ENCODE measurements at places on chromosomes 12 and 14.

GRCh38 chr12:46549527-46550265, 177.1 kb upstream of the SLC38A2 start:
- no peak for DNase-seq

DNA sequence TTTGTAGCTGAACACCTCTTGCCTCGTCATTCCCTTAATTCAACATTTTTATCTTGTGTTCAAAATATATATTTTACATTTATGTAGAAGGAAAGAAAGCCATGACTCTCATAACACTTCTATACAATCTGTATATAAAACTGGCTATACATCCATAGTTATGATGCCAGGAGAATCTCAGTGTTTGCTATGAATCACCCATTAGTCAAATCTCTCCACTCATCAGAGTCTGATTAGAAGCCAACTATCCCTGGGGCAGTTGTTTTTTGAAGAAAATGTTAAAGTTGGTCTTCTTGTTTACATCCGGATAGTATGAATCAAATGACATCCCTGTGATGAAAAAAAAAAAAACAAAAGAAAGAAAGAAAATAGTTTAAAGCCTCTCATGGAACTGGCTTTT, 503.9 kb downstream of the NELL2 start:
- no peak for DNase-seq

- DNase-seq, result no peak
Measured at GRCh38 chr12:11657511-11657910, 8.0 kb downstream of the ETV6 start.

GRCh38 chr14:47710581-47710980, 35.2 kb upstream of the MDGA2 start:
- no peak for DNase-seq

GRCh38 chr12:11661491-11662089, 12.1 kb downstream of the ETV6 start:
- DNase-seq, result no peak

DNA sequence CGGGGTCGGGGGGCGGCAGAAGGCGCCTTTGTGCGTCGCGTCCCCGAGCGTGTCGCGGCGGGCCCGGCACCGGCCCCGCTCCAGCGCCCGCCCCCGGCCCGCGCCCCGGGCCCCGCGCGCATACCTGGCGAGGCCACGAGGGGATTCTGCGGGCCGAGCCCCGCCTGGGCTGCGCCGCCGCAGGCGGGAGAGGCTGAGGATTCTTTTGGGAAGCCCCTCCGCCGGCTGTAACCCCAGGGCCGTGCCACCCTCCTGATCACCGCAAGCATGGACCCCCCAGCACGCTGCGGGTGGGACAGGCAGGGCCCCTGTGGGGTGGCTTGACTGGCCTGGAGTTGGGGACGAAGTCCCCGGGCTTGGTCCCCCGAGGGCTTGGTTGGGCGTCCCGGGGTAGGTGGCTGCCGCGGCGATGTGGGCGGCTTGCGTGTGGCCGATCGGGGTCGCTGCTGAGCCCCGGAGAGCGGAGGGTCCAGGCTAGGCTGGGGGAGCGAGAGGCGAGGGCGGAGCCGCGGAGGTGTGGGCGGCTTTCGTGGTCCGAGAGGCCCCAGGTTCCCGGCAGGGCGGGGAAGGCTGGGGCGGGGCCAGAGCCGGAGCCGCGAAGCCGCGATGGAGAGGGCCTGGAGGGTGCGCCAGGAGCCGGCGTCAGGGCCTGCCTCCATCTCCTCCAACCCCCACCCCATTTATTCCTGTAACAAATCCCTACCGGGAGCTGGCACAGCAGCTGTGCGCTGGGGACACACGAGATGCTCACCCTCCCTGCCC, 28.4 kb upstream of the GPR132 start:
- no peak for DNase-seq

GRCh38 chr14:31568671-31569070, 7.5 kb downstream of the NUBPL start:
- no peak for DNase-seq

DNA sequence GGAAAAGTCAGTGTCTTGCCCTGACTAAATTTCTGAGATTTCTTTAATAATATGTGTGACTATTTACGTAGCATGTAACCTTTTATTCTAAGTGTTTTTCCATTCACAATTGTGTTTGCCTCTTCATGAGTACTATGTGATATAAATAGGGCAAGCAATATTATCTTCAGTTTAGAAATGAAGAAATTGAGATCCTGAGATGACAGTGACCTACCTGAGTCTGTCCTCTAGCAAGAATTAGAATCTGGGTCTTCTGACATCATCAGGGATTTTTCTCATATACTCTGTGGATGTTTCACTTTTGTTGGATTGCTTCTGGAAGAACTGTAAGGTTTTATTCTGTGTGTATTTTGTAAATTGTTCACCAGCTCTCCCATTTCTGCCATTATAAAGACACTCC, 35.0 kb downstream of the TMTC2 start:
- DNase-seq, result no peak

DNA sequence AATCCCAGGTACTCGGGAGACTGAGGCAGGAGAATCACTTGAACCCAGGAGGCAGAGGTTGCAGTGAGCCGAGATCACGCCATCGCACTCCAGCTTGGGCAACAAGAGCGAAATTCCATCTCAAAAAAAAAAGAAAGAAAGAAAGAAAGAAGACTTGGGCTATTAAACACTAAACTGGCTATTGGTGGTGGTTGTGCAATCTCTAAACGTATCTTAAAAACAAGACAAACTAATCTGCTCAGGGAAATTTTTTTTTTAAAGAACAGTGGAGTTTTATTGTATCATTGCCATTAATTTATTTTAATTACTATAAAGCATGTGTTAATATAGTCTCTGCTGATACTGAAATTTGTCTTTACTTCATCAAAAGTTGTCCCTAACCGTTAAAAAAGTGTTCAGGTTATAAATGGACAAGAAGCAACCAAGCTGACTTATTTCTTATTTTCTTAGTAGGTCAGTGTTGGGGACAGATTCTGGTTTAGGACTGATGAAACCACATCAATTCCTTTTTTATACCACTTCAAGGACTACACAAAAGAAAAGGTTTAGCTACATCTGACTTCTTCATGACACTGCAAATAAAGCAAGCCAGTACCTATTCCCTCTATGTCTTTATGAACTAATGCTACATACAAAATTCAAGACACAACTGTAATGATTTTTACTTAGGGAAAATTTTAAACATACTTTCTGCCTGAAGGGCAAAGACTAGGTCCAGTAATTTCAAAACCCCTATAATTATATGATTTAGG, 68.7 kb upstream of the KRAS start:
- no peak for DNase-seq

DNA sequence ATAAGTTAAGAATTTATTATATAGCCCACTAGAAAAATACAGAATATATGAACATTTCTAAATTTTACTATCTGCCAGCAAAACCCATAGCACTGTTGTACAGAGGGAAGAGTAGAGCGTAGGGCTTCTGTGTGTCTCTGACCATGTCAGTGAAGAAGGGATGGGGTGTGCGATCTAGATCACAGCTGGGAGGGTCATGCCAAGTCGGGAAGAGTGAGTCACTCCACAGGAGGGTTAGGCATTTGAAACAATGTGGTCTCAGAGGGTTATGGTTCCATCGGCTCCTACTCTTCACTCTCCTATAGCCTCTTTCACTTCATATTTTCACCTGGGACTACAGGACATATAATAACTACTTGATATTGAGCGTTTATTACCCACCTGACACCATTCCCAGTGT, 185.1 kb upstream of the DDHD1 start:
- DNase-seq, result no peak

DNA sequence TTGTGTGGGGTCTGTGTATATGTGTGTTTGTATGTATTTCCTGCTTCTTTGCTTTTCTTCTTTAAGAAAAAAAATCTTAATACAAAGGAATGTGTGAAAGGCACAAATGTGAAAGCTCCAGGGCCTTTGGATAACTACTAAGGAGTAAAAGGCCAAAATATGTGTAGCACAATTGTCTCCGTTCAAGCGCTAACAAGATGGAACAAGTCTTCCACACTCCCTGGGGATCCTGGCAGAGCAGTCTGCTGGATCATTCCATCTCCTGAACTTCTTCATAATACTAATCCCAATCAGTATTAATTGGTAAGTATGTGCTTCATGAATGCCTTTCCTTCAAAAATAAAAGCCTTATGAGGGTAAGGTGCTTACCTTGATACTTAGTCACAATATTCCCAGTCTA, 462.5 kb upstream of the TBX3 start:
- DNase-seq, result no peak

DNA sequence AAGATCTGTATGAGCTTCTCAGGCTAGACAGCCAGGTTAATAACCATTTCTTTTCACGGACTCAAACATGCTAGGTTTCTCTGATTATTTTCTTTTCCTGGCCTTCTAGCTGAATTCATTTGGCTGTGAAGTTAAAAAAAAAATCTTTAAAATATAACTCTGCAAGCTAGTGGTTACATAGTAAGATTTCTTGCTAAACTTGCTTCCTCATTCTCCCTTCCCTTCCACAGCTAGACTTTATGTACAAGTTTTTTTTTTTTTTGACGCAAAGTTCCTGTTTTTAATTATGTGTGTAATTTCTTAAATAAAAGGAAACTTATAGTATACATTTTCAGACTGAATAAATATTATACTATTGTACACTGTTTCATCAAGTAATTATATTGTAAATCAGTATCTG, 145.4 kb downstream of the TMTC2 start:
- no peak for DNase-seq

DNA sequence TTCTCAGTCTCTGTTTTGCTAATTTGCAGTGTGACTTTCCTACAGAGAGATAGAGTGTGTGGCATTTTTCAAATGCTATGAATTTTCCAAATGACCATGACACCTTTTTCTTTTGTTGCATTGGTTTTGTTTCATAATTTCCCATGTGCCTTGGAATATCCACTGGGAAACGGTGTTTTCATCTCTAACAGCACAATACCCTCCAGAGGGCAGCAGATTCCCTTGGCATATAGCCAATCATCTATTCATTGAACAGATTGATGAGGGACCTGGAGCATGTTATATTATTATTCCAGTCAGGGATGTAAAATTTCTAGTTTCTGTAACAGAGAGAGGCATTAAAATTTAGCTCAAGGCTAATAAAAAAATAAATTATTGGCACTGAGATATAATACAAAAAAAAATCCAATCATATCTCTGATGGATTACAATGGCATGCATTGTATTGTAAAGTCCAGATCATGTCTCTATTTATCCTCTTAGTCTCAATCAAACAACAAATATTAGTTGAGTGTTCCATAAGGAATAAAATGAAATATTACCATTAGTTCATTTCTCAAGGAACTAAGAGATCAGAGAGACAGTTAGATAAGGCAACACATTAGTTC, 29.6 kb upstream of the NTN4 start:
- peak; percentile 20 for DNase-seq

- no peak for DNase-seq
Measured at GRCh38 chr14:59306775-59307174, 118.3 kb downstream of the DAAM1 start.

GRCh38 chr14:58871573-58871972, 233.8 kb downstream of the DACT1 start:
- no peak for DNase-seq

- DNase-seq, result no peak
Measured at GRCh38 chr12:78185109-78185508, 354.4 kb downstream of the NAV3 start.

- DNase-seq, result no peak
Measured at GRCh38 chr12:103647267-103647666, 60.2 kb downstream of the STAB2 start.

DNA sequence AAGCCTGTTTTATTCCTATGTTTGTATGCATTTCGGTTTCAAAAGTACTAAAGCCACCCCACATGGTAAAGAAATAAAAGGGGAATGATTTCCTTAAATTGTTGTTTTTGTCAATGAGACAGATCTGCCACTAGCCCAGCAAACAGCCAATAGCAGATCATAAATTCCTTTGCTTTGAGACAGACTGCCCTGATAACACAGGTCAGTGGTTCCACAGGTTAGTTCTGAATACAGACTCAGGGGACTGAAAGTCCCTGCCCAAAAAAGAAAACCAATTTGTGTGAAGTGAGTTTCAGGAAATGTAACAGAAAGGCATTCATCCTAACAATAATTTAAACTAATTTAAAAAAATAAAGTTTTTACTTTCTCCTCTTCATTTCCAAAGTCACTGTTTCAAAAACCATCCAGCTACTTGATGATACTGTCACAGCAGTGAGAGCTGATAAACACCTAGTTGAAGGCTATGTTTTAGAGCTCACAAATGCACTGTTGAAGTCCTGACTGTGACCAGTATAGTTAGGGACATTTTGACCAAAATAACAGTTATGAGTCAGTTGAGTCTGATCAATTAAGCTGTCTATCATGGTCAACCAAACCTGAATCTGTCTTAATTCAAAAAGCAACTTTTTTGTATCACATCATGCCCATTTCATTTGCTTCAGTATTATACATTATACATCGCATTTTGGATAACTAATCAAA, 77.7 kb downstream of the LGR5 start:
- DNase-seq, result no peak

GRCh38 chr12:93838193-93838592, 161.0 kb downstream of the CRADD start:
- no peak for DNase-seq

DNA sequence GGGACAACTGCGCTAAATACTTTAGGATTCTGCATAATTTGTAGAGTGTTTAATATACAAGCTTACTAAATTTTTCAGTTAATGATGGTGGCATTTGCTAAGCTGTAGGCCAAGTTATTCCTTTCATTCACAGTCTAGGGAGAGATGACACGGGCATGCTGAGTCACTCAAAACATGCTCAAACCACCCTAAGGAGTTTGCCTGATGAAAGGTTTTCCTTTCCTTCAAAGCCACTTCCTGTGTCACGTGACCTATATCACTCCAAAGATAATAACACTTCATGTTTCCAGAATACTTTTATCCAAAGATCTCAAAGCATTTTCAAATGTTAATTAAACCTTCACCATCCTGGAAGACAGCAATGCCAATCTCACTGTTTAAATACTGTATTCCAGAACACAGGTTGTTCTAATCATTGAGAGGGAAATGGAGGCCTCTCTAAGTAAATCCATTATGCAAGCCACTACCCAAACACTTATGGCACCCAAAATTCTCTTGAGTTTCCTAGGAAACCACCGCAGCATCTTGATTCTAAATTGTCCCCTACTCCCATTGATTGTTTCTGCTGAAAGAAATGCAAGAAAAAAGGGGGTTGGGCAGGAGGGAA, 207.0 kb upstream of the CDKN3 start:
- no peak for DNase-seq

- no peak for DNase-seq
Measured at GRCh38 chr12:93714382-93714781, 37.2 kb downstream of the CRADD start.

GRCh38 chr12:129534966-129535750, 368.7 kb downstream of the TMEM132D start:
- DNase-seq, result no peak

DNA sequence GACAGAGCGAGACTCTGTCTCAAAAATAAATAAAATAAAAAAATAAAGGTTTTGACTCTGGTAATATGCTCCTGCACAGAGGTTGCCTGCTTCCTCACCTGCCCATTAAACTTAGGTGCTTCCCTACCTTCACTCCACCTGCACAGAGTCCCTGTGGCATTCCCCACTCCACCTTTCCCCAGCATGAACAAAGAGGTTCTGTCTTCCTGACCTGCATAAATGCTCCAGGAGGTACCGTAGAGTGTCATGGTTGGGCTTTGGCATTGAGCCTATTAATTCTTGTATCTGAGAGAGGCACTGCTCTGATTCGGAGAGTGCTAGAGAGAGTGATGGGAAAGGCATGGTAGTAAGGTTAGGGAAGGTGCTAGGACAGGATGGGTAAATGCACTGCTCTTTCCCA, 6.3 kb downstream of the ARHGAP9 start:
- DNase-seq, result no peak

Measured in hematopoietic multipotent progenitor cell treated with erythropoietin and hydrocortisone succinate and interleukin-3 and kit ligand, for 17 days (in vitro differentiated cells).